NCI-H2081 (cell line): ENCODE measurements at places on chromosomes 2 and 18.

- no peak for DNase-seq
Observed at GRCh38 chr2:39995005-39995737, 216.1 kb upstream of the THUMPD2 start.

GRCh38 chr2:84487298-84487996 is 28.4 kb upstream of the SUCLG1 start:
- no peak for DNase-seq

DNA sequence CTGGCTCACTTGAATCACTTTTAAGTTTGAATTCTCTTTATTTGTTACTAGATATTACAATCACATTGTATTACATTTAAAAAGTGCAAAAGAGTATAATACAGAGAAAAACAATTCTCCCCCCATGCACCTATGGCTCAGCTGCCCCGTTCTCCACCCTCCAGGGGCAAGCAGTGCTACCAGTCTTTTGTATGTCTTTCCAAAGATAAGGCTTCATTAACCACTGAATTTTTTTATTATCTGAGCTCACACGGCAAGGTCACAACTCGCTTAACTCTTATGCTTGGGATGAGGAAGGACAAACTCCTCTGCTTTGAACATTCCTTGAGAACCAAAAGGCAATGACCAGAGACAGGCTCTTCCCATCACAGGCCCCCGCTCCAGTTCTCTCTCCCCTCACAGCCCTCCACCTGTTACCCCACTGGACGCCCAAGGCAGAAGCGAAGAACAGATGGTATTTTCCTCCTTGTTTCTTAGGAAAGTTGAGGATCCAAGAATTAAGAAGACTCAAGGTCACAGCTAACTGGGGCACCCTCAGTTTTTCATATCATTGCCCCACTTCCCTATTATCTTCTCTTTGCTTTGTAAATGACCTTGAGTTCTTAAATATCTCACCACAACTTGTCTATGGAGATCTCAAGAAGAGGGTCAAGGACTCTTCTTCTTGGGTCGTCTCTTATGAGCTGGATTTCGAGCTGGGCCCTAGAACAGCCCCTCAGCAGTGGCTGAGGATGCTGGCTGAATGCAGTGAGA is 30.1 kb downstream of the SH2D6 start:
- DNase-seq = no peak

DNA sequence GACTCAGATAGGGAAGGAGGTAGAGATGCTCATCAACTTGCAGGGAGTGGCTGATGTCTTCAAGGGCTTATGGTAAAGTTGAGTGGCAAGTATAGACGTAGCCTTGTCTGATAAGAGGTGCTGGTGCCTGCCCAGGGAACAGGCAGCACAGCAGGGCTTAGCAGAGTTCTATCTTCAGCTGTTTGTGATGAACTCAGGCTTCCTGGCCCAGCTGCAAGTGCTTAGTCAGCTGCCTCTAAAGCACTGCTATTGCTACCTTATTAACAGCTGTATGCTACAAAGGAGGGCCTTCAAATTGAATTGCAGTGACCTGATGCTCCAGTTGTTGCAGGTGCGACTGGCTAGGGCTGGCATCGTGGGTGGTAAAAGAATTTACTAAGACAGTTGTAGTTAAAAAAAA is 82.1 kb downstream of the TSN start:
- DNase-seq = no peak

- no peak for DNase-seq
Observed at GRCh38 chr2:127101756-127102477, 5.0 kb downstream of the BIN1 start.

GRCh38 chr18:57366528-57367081 is 14.2 kb downstream of the ST8SIA3 start:
- DNase-seq = no peak

GRCh38 chr18:59469463-59470180 is 110.6 kb upstream of the LMAN1 start:
- DNase-seq = no peak

DNA sequence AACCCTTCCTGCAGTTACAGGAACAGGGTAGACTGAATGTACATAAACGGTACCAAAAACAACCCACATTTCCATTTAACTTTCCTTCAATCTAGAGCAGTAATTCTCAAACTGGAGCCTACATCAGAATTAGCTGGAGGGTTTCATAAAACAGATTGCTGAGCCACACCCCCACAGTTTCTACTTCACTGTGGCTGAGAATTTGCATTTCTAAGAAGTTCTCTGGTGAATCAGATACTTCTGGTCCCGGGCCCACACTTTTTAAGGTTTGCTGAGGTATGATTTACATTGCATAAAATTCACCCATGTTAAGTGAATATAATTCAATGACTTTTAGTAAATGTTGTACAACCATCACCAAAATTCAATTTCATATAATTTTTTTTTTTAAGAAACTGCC is 113.7 kb downstream of the SRBD1 start:
- DNase-seq = no peak

- DNase-seq = no peak
Observed at GRCh38 chr2:165373278-165374010, 96.1 kb upstream of the CSRNP3 start.
